ENCODE measurements at places on chromosomes 11 and 22.
A peak's percentile ranks its signal among the peaks of the same experiment; 100 is the strongest.

DNA sequence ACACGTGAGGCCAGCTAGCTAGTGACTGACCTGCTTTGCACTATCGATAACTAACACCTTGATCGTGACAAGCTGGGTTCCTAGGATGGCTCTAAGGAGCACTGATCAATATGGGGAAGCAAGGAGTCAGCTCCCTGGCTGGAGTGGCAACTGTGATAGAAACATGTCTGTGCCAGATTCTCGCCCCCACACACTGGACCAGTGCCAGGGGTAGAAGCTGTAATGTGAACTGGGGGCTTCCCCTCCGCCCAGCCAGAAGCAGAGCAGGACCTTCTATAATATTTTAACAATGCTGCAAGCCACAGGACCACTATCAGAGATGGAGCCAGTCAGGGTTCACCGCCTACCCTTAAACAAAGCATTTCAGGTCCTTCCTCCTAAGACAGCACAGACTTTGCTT, 96.5 kb downstream of the DSCAML1 start:
- DNase-seq = no peak

- DNase-seq = no peak
These were observed 95.3 kb upstream of the RAG2 start for GRCh38 chr11:36693139-36693843.

GRCh38 chr11:100719809-100720221, 32.7 kb downstream of the ARHGAP42 start:
- DNase-seq = no peak

DNA sequence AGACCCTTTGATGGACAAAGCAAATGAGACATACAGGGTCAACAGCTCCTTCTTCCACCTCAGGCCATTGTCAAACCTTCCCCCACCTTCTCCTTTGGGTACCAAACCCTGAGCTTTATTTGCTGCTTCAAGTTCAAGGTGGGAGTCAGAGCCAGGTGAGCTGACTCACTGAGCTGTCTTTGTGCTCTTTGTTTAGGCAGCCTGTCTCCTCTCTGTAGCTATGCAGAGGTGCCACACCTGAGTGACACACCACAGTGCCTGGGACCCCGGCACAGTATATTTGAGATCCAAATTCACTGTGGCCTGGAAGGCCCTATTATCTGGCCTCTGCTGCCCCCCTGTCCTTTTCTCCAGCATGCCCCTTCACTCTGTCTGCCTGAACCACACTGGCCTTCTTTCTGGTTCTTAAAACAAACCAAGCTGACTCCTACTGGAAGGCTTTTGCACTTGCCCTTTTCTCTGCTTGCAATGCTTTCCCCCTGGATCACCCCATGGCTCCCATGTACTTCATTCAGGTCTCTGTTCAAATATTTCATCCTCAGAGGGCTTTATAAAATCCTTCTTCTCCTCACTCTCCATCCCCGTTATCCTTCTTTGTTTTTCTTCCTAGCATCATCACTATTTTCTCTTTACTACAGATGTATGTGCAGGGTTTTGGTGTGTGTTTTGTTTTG, 16.1 kb downstream of the LMO2 start:
- no peak for DNase-seq

- DNase-seq = no peak
These were observed 3.6 kb upstream of the TSSK2 start for GRCh38 chr22:19127329-19128008.

DNA sequence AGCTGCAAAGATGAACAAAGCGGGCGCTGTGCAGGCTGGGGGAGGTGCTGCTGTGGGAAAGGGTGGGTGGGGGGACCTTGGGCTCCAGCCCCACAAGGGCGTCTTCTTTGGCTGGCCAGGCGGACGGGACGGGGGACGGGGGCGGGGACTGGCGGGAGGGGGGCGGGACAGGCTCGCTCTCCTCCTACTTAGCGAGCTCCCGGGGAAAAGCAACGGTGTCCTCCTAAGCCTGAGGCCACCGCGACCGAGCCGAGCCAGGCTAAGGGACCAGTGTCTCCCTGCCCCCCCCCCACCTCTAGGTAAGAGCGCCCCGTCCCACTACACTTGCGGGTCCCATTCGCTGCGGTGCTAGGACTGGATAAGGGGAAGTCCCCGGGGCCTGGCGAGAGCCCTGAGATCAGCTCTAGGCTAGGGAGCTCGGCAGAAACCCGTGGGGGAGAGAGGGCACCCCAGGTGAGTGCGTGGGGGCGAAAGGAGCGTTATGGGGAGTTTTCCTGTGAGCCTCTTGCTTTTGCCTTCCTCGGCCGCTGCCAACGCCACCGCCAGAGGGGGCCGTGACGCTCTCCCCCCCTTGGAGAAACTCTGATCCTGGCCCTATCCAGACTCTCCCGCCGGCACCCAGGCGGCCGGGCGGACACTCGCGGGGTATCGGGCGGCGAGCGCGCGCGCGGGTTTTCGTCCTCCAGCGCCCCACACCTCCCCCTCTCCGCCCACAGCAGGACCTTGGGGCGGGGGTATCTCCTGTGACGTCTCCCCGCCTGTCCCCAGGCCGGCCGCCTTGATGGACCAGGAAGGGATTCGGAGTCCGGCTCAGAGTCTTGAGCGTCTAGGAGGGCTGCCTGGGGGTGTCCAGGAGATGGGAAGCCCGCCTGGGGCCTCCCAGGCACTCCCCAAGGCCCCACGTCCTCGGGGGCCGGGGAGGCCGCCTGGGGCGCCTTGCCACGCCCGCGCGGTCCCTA, at the start of gene PHLDB1:
Gene PHLDB1, plus strand, starts transcription at position 215 of the 959 bp plus-strand sequence. CDS start 6,222 bp downstream, outside the sequence.
- DNase-seq = peak; percentile 25

DNA sequence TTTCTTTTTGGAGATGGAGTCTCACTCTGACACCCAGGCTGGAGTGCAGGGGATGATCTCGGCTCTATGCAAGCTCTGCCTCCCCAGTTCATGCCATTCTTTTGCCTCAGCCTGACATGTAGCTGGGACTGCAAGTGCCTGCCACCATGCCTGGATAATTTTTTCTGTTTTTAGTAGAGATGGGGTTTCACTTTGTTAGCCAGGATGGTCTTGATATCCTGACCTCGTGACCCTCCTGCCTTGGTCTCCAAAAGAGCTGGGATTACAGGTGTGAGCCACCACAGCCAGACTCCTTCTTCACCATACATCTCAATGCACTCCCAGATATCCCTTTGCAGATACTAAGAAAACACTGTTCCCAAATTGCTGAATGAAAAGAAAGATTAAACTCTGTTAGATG, 224.3 kb downstream of the OR4A5 start:
- no peak for DNase-seq

DNA sequence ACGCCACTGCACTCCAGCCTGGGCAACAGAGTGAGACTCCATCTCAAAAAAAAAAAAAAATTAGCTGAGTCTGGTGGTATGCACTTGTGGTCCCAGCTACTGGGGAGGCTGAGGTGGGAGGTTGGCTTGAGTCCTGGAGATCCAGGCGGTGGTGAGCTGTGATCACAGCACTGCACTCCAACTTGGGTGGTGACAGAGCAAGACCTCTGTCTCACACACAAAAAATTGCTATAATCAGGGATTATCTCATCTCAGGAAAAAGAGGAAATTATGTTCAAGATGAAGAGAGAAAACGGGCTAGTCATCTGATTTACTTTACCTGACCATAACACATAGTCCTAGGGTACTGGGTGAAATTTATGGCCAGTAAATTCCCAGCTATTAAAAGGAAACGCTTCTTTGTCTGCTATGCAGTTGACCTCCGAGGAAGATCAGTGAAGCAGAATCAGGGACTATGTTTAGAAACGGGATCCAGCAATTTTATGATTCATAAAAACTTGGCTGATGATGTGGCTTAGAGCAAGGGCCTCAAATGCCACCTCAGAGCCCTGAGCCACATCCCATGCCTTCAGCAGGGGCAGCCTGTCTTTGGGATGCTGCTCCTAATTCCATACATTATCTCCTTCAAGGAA, 386.2 kb downstream of the NTM start:
- DNase-seq = no peak

GRCh38 chr11:2569731-2570210, 125.0 kb downstream of the KCNQ1 start:
- DNase-seq = no peak

DNA sequence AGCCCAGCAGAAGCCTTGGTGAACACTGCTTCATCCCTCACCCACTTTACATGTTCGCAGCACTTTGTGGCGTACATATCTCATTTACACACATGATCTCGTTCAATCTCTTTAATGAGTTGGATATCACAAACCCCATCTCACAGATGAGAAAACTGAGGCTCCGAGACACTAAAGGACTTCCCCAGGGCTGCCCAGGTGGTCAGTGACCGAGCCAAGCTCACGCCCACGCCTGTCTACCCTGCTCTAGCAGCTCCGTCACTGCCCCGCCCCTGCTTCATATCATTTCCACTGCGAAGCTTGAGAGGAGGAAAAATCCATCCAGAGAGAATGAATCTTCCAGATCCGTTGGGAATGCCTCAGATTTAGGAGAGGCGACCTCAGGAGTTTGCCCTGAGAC, 11.8 kb upstream of the DSCAML1 start:
- DNase-seq = no peak

DNA sequence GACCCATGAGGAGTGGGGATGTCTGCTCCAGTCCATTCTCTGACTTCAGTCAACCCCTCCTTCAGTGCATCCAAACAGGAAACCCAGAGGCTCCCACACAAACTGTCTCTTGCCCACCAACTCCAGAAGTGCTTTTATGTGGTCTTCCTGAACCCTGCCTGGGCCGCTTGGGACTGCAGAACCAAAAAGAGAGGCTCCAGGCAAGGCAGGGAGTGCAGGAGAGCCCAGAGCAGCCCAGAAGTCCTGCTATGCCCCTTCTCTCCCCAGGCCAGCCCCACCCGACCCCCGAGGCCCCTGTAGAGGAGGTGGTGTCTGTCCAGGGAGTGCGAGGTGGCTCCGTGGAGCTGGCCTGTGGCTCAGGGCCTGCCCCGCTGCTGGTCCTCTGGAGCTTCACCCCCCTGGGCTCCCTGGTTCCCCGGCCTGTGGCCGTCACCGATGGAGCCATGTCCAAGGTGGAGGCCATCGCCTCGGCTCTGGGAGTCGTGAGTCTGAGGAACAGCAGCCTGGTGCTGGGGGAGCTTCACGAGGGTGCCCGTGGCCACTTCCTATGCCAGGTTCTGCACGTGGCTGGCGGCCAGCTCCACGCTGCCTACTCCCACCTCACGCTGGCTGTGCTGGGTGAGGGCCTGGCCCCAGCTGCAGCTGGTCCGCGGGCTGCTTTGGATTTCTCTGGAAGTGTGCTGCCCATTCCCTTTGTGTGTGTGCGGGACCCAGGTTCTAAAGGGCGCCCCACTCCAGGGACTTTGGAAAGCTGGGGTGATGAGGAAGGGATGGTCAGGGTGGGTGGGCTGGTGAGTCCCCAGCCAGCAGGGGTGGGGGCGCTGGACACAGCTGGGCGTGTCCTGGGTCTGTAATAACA, 1.8 kb downstream of the VSIG10L2 start:
- DNase-seq = no peak

DNA sequence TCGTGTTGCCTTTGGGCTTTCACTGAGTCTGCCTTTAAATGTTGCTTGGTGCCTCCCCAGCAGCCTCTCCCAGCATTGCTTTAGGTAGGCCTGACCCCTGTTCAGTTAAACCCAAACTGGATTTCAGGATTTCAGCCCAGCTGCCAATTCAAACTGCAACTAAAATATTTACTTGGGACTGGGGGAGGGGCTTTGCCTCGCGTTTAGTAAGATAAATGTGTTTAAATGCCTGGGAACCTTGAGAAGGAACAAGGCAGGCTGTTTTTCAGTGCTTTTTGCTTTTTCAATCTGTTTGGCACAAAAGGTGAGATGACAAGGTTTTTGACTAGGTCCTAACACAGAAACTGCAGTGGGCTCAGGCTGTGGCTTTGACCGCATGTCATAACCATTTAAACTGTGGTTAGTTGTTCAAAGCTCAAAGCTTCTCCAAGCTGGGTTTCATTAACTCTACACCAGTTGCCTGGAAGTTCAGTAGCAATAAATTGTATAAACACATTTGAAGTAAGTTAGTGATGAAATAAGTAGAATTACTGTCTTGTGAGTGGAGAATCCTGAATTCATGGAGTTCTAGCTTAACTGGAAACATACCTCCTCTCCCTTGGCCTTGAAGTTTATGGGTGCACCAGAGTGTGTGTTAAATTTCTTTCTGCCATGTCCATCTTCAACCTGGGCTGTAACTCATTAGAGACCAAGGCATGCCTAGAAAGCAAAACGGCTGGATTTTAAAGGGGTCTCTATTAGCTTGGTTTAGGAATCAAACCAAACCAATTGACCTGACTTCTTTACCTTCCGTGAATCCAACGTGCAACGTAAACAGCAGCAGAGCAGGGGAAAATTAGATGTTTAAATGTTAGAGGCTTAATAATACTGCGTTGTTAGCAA, 3.6 kb downstream of the PKNOX2 start:
- no peak for DNase-seq

DNA sequence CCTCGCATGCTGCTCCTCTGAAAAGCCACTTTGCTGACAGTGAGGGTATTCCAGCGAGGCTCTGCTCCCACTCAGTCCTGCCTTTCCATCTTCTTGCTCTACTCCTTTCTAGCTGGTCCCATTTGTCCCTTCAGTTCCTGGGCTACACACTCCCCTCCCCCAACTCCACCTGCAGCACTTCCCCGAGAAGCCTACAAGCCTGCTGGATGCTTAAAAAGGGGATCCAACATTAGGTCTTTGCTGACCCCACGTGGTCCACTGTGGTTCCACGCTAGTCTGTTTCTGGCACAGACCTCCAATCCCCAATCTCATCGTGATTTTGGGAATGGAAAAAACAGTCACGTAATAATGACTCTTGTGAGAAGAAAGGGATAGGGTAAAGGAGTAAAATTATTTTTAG, 121.6 kb upstream of the SNX19 start:
- DNase-seq = no peak

- no peak for DNase-seq
These were observed 727 bp upstream of the SCARF2 start for GRCh38 chr22:20438427-20438677.

DNA sequence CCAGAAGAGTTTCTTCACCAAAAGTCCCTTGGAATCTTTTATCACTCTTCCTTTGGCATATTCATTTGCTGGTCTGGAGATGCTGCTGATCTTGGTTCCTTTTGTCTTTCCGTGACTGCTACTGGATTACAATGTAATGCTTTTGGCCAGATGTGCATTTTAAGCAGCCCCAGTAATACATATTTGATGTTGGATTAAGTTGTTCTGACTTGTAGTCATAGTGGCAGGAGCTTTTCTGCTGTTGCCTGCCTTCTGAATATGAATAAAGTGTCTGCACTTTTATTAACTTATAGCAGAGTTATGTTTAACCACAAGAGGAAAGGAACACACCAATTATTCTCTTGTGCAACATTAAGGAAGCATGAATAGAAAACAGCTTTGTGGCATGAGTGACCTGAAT, 360.0 kb upstream of the DDI1 start:
- no peak for DNase-seq

GRCh38 chr11:6895010-6895409, 2.7 kb upstream of the OR2D2 start:
- no peak for DNase-seq

GRCh38 chr11:70769106-70769505, 370.8 kb downstream of the CTTN start:
- DNase-seq = no peak

All from NCI-H1930 (cell line).